Stimulated activated CD4-positive, alpha-beta T cell treated with anti-CD3 and anti-CD28 coated beads, Interleukin-15, amount 100 ng/mL, for 1 hour (primary cell): ENCODE measurements at places on chromosomes 3 and 15.

DNA sequence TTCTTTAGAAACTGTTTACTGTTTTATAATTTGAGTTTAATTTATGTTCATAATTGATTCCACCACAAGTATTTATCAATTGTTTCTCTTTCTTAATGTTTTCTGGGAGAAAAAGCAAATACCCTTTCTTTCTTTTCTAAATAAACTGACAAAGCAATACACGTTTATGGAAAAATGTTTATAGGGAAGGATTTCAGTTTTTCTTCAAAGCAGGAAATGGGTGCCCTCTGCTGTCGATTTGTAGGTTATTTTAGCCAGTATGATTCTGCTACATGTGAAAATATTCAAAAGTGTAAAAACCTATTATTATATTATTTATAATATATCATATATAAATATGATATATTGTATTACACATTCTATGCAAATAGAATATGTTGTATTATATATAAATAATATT is 921.0 kb upstream of the ROBO1 start:
- DNase-seq = no peak

GRCh38 chr15:31586841-31587240 is 260.2 kb downstream of the KLF13 start:
- DNase-seq = no peak

- DNase-seq = no peak
Observed at GRCh38 chr3:169390741-169391305, 272.7 kb downstream of the MECOM start.

GRCh38 chr3:72633121-72633520 is 215.1 kb downstream of the SHQ1 start:
- no peak for DNase-seq
